Calu3 (cell line): ENCODE measurements at places on chromosomes 6 and 20.

GRCh38 chr20:16639027-16639941 lies 66.0 kb upstream of the KIF16B start:
- DNase-seq: no peak

- DNase-seq: no peak
These were observed 33.8 kb upstream of the OSTM1 start for GRCh38 chr6:108108374-108108773.

DNA sequence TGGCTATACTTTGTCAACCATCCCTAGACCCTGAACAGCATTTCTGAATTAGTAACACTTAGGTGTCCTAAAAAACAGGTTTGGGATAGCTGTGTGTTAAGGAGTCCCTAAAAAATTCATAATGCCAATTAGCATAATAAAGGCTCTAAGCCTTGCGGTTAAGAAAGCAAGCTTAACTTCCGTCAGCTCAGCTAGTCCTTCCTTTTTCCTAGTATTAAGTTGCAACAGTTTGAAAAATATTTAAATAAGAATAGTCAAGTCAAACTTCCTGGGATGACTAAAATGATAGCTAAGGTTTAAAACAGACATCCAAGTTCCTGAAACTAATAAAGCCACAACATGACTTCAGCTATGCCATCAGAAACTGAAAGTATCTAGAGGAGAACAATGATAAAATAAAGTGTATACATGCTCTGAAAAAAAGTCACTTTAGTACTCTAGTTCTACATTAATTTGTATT lies 3.5 kb downstream of the AKIRIN2 start:
- no peak for DNase-seq

DNA sequence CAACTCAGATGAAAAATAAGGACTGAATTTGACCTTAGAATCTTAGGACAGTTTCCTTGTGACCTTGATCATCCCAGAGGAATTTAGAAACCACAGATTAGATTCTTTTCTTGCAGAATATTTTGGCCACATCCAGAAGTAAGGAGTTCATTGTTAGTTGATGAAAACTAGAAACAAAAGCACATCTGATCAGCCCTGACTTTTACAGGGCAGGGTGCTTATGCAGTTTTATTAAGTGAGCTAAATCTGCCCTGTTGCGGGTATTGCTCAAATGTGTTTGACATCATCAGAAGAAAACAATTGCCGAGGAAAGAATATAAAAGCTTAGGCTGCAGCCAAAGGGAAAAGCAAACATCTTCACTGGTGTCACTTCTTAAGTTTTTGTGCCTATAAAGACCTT lies 100.8 kb downstream of the MTFR2 start:
- DNase-seq: no peak

- DNase-seq: no peak
These were observed 122.3 kb downstream of the SASH1 start for GRCh38 chr6:148465011-148465335.

GRCh38 chr6:142387997-142388815 lies 86.4 kb downstream of the ADGRG6 start:
- no peak for DNase-seq

GRCh38 chr6:149130508-149130907 lies 187.0 kb upstream of the TAB2 start:
- no peak for DNase-seq

GRCh38 chr6:65786815-65787214 lies 79.8 kb upstream of the EYS start:
- no peak for DNase-seq

DNA sequence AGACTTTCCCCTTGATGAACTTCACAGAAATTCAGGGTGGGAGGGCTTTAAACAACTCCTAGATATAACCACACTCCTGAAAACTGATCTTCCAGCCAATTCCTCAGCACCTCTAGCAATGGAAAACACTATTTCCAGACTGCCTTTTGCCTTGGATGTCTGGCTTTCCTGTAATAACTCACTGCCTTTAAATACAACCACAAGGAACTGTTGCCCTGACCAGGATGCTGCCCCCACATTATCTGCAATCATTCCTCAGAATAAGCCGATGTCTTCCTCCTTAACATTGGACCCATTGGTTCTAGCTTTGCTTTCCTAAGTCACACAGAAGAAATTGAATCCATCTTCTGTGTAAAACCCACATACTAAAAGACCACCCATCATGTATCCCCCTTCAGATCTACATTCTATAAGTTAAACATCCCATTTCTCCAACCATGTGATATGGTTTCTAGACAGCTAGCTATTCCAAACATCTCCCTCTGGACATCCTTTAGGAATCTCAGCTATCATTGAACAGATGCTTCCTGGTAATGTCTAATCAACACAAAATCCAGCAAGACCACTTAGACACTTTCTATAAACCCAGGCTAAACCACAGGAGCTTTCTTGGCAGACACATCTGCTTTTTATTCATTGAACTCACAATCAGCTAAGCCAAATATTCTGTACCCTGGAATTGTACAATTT lies 95.9 kb upstream of the KCNQ5 start:
- no peak for DNase-seq

DNA sequence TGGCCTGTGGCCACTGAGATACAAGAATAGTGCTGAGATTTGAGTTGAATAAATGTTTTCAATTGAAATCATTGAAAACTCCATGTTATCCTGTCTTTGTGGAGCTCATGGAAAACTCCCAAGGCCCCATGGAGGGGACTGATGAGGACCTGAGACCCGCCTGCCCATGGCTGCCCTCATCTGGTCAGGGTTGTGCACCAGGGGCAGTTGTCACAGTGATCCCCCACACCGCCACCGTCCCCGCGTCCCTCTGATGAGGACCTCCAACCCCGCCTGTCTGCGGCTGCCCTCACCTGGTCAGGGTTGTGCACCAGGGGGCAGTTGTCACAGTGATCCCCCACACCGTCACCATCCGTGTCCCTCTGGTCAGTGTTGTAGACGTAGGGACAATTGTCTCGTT lies 27.8 kb downstream of the THBS2 start:
- no peak for DNase-seq

DNA sequence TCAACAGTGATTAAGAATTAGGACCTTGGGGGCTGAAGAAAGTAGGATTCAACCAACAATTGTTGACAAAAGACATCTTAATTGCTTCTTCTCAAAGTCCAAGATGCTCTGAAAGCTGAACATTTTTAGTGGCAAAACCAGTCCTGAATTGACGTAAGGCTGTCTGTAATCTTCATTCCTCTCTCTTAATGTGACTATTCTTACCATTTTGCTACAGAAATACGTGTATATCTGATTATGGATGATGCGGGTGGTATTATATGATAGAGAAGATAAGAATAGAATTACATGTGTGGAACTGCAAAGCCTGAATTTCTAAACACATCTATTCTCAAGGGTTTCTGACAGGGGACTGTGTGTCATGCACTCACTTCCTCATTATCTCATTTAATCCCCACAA lies 130.3 kb upstream of the SASH1 start:
- DNase-seq: no peak

DNA sequence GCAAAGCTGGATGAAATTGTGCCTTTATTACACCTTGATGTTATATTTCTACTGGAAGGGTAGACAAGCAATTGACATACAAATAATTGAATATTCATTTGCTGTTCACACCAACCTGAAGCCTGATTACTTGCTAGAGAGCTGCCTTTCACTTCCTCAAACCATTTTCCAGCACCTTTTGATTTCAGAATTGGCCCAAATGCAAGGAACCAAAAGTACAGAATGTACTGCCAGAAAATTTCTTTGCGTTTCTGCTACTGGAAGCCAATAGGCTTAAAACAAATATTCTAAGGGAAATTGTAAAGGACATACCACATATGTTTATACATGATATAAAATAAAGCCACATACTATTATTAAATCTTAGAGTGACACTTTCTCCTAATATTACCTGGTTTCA lies 94.5 kb downstream of the RFPL4B start:
- no peak for DNase-seq
